Thyroid gland (tissue), 4 donors: ENCODE measurements at places on chromosomes 3 and 15. TPM values are rescaled to one million over a fixed set of nuclear protein-coding genes. Genes with fewer than 3 reads are reported as not detected.

DNA sequence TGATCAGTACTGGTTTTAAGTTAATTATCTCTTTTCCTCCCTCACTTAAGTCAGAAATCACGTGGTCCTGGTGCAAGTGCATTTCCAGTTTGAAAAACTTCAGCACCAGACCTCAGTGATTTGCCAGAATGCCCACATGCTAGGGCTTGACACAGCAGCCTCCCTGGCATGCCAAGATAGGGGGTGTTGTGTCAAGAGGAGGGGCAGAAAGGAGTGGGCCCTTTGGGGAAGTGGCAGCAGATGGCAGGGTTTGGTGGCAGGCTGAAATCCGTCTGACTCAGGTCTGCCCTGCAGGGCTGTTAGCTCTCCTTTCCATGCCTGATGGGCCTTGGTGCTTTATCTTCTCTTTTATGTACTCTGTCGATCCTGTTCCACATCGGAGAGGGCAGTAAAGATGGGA, 23.4 kb downstream of the PXK start:
- DNase-seq, result peak; percentile 60

- DNase-seq, result no peak
Measured at GRCh38 chr3:13339833-13340232, 80.3 kb downstream of the NUP210 start.

GRCh38 chr3:14823393-14823792, 4.6 kb downstream of the FGD5 start:
- no peak for DNase-seq

CFAP20DC gene
- total RNA-seq, result 0.54 TPM

DNA sequence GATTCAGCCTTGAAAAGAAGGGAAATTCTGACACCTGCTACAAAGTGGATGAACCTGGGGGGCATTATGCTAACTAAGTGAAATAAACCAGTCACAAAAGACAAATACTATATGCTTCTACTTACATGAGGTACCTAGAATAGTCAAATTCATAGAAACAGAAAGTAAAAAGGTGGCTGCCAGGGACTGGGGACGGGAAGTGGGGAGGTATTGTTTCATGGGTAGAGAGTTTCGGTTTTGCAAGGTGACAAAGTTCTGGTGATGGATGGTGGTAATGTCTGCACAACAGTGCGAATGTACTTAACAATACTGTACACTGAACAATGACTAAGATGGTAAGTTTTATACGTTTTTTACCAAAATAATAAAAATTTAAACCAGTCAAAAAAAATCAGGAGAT, 4.8 kb downstream of the IDH2 start:
- no peak for DNase-seq

GRCh38 chr3:15805756-15806266, 8.0 kb upstream of the ANKRD28 start:
- no peak for DNase-seq

DNA sequence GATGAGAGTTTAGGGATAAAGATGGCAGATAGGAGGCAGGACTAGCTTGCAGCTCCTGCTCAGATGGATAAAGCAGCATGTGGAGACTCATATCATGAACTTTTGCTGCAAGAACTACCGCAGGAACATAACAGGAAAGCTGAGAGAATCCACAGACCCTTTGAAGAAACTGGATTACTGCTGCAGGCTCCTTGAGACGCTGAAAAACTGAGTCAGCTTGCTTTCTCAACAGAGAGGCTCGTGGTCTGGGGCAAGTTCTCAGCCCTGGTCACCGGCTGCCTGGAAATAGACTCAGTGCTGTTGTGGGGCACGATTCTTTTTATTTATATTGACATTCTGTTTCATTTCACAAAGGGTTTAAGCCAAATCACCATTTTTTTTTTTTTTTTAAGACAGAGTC, 28.8 kb upstream of the TRIM59 start:
- DNase-seq, result no peak

DNA sequence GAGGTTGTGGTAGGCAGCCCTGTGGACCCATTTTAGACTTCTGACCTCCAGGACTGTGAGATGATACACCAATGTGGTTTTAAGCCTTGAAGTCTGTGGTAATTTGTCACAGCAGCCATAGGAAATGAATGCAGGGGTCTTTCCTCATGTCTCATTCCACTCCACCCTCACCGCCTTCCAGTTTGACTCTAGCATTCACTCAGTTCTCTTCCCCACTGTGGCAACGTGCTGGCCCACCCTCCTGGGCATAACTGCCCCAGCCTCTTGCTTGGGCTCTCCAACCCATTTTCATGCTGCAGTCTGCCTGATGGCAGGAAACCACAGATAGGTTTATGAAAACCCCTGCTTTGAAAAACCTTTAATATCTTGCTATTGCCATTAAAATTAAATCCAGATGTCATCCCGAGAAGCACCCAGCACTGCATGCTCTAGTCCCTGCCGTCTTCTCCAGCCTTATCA, 7.3 kb upstream of the TRNT1 start:
- DNase-seq, result no peak

GRCh38 chr3:128348805-128349531, 117.7 kb downstream of the DNAJB8 start:
- DNase-seq, result no peak

- DNase-seq, result no peak
Measured at GRCh38 chr15:44566155-44566540, 29.2 kb downstream of the EIF3J start.

PP2D1 gene
- total RNA-seq, result not detected

GRCh38 chr3:178131801-178132200, 404.4 kb upstream of the KCNMB2 start:
- DNase-seq, result no peak

DNA sequence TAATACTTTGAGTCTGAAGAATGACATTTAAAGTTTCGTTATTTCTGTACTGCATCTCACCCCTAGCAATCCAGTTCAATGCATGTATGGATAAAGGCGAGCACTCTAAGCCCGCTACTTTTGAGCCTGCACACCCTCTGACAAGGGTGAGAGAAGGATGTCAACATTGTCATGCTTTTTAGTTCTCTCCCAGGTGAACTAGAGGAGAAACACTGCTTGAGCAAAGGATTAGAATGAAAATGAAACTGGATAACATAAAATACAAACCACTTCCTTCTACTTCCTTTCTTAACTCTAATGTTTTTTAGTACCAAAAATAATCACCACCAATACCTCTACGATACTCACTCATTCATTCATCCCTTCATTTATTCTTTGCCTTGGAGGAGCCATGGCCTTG, 588.7 kb upstream of the NR2F2 start:
- DNase-seq, result no peak

MYNN gene
- 25.0 TPM for total RNA-seq

DNA sequence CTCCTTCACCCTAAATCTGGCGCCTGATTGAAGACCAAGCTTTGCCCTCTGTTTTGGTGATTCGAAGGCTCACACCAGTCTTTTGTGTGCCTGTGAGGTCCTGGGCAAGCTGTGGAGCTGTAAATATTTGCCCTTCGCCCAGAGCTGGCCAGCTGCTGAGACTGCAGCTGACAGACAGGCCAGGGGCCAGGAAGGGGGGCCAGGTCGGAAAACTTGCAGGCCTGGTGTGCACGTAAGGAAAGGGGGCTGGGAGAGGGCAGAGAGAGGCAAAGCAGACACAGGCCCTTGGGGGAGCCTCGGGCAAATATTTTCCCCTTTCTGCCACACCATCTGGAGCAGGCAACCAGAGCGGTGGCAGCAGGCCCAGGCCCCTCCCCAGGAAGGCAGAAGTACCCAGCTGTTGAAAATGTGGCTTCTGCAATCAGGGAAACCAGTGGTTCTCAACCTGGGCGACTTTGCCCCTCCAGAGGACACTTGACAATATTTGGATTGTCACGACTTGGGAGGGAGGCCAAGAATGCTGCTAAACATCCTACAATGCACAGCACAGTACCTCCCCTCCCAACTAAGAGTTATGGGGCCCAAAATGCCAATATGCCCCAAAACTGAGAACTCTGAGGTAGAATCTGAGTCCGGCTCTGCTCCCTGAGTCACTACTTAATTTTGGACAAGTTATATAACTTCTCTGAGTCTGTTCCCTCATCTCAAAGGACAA, 2.5 kb downstream of the PDZRN3 start:
- no peak for DNase-seq

GRCh38 chr15:68028888-68029207, 25.3 kb upstream of the PIAS1 start:
- no peak for DNase-seq

MRPL47 gene
- total RNA-seq, result 26.1 TPM

GRCh38 chr3:33194303-33194702, 24.3 kb downstream of the SUSD5 start:
- no peak for DNase-seq

- no peak for DNase-seq
Measured at GRCh38 chr3:34676436-34676835, 878.0 kb downstream of the PDCD6IP start.

DNA sequence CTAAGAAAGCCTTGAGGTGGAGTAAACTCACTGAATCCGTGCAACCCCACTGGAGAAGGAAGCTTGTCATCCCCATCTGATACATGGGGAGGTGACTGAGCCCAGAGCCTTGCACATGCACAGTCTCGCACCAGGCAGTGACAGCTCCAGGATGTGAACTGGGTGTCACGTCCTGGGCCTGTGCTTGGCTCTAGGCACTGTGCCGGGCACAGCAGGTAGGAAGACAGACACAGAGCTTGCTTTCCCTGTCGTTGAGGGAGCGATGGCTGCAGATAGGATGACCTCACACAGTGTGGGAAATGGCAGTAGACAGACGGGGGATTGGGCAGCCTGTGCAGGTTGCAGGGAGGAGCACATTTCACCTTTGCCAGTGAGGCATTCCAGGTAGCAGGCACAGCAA, 12.2 kb upstream of the ATP2B2 start:
- DNase-seq, result no peak

DNA sequence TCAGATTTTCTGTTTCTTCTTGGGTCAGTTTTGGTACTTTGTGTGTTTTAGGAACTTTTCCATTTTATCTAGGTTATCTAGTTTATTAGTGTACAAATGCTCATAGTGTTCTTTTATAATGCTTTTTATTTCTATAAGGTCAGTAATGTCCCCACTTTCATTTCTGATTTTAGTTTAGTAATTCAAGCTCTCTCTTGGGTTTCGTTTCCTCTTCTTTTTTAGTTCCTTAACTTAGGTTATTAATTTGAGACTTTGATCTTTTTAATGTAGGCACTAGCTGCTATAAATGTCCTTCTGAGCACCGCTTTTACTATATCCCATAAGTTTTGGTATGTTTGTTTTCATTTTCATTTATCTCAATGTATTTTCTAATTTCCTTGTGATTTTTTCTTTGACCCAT, 27.0 kb upstream of the CD200R1L start:
- DNase-seq, result no peak

GRCh38 chr3:15216501-15216900, 10.5 kb downstream of the CAPN7 start:
- no peak for DNase-seq

DNA sequence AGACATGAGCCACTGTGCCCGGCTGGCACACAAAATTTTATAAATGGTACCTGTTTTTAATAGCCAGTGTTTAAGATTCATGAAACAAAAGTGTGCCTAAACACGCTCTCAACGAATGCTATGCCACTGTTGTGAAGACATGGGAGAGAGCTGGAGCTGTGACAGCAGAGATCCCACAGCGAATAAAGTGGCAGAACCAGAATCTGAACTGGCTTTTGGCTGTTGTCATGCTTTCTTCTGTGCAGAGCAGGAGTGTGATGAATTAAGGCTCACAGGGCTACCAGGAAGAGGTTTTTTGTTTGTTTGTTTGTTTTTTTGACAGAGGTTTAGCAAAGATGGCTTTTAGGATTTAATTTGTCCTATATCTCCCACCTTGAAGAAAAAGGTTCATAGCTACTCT, 14.5 kb downstream of the PTPRG start:
- DNase-seq, result peak; percentile 29

GRCh38 chr3:89954137-89954536, 846.7 kb downstream of the EPHA3 start:
- no peak for DNase-seq

GRCh38 chr3:139325551-139325950, 18.3 kb upstream of the MRPS22 start:
- DNase-seq, result no peak

DNA sequence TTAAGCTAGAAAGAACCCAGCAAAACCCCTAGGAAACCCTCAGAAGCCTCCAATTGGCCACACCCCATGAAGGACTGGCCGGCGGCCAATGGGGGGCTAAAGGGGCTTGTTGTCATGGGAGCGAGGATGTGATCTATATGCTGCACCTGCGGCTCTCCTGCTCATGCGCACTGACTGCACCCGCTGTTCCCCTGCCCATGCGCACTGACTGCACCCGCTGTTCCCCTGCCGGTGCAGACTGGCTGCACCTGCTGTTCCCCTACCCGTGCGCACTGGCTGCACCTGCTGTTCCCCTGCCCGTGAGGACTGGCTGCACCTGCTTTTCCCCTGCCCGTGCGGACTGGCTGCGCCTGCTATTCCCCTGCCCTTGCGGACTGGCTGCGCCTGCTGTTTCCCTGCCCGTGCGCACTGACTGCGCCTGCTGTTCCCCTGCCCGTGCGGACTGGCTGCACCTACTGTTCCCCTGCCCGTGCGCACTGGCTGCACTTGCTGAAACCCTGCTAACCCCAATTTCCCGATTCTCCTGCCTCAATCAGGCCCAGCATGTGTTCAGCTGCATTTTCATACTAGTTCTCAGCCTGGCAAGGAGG, 16.8 kb upstream of the MCCC1 start:
- DNase-seq, result no peak
